Activated T-cell treated with anti-CD3 and anti-CD28 coated beads, Interleukin-2, amount 50 U/mL, for 72 hours (primary cell): ENCODE measurements at places on chromosomes 5 and 9.

GRCh38 chr9:121308765-121309164, 40.8 kb downstream of the GSN start:
- DNase-seq = no peak

GRCh38 chr9:122498883-122499288, 11.7 kb upstream of the OR1J2 start:
- peak; percentile 10 for DNase-seq

DNA sequence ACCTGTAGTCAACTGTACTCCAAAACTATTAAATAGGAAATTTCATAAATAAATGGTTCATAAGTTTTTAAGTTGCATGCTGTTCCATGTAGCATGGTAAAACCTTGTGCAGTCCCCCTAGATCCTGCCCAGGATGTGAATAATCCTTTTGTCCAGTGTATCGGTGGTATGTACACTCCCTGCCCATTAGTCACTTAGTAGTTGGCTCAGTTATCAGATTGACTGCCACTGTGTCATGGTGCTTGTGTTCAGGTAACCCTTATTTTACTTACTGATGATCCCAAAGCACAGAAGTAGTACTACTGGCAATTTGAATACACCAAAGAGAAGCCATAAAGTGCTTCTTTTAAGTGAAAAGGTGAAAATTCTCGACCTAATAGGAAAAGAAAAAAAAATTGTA, 134.2 kb downstream of the RNF180 start:
- no peak for DNase-seq

DNA sequence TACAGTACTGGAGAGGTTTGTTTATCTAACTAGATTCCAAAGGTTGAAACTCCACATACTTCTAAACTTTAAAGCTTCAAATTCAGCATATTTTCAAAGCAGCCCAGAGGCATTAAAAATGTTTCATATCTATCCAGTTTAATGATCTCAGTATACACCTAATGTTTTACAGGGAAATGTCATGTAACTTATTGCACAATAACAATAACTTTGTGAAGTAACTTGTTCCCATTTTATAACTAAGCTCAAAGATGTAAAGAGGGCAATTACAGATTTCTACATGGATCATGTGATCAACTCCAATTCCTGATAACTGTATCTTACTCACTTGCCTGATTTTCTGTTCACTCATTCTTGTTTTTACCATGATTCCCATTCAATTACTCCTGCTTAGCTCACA, 610.0 kb downstream of the TAF11L14 start:
- DNase-seq = no peak
